ENCODE measurements at places on chromosomes 7 and 10. TPM values are rescaled to one million over a fixed set of nuclear protein-coding genes. Genes with fewer than 3 reads are reported as not detected.

EMX2 gene
- not detected for total RNA-seq

FKBP9 gene
- total RNA-seq, result 20.3 TPM

PKD2L1 gene
- 0.14 TPM for total RNA-seq

DEPP1 gene
- total RNA-seq, result 33.4 TPM

AS3MT gene
- 38.1 TPM for total RNA-seq

EIF5AL1 gene
- 0.05 TPM for total RNA-seq

SPDYE1 gene
- not detected for total RNA-seq

TRPV6 gene
- not detected for total RNA-seq

SCIN gene
- not detected for total RNA-seq

C10orf67 gene
- not detected for total RNA-seq

CACNB2 gene
- 1.0 TPM for total RNA-seq
